ENCODE measurements at places on chromosomes 3 and 15. TPM values are rescaled to one million over a fixed set of nuclear protein-coding genes. Genes with fewer than 3 reads are reported as not detected.

POLQ gene
- total RNA-seq = 0.63 TPM

CHRM5 gene
- total RNA-seq = not detected

DNA sequence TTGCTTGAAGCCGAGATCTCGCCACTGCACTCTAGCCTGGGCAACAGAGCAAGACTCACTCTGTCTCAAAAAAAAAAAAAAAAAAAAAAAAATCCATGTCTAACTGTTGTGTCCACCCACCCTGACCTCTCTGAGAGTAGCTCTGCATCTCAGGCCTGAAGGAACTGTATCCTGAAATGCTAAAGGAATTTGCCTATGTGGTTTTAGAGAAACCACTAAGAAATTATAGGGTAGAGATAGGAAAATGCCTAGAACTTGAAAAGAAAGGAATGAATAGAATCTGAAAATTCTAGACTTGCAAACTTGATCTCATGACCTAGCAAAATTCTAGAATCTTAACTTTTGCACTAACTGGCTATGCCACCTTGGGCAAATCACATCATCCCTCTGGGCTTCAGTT, 217.5 kb upstream of the ROPN1 start:
- H3K36me3 ChIP-seq = no peaks in the 10 kb centered on the region
- H3K27me3 ChIP-seq = no peaks in the 10 kb centered on the region
- H3K4me1 ChIP-seq = peaks cover 1% of the 10 kb centered on the region
- no peak overlapping the region for H3K27ac ChIP-seq
- DNase-seq = no peak
- H3K4me3 ChIP-seq = no peak overlapping the region

GRCh38 chr15:66650433-66650832, 51.6 kb upstream of the SMAD6 start:
- H3K27me3 ChIP-seq = no peaks in the 10 kb centered on the region
- no peaks in the 10 kb centered on the region for H3K36me3 ChIP-seq
- DNase-seq = peak; percentile 81
- no peak overlapping the region for H3K27ac ChIP-seq
- H3K4me3 ChIP-seq = no peak overlapping the region

DNA sequence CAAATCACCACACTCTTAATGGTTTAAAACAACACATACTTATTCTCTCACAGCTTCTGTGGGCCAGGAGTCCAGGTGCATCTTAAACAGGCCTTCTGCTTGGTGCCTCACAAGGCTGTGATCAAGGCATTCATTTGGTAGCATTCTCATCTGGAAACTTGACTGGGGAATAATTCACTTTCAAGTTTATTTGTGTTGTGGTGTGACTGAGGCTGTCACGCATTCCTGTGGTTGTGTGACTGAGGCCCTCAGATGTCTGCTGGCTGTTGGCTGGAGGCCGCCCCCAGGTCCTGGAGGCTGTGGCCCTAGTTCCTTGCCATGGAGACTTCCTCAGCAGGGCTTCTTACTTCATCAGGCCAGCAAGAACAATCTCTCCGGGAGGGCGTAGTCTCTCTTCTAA, 16.9 kb upstream of the FAM3D start:
- DNase-seq = no peak
- H3K27me3 ChIP-seq = no peaks in the 10 kb centered on the region
- H3K4me3 ChIP-seq = no peak overlapping the region
- no peaks in the 10 kb centered on the region for H3K4me1 ChIP-seq
- H3K27ac ChIP-seq = no peak overlapping the region
- H3K36me3 ChIP-seq = no peaks in the 10 kb centered on the region

- H3K4me3 ChIP-seq = no peak overlapping the region
- no peaks in the 10 kb centered on the region for H3K27me3 ChIP-seq
- H3K4me1 ChIP-seq = peaks cover 3% of the 10 kb centered on the region
- no peak overlapping the region for H3K27ac ChIP-seq
Observed at GRCh38 chr15:55789066-55789660, 46.2 kb upstream of the PRTG start.

GRCh38 chr3:133700351-133700750, 38.6 kb upstream of the TOPBP1 start:
- H3K4me3 ChIP-seq = no peak overlapping the region
- no peaks in the 10 kb centered on the region for H3K27me3 ChIP-seq
- no peak overlapping the region for H3K27ac ChIP-seq
- no peak for DNase-seq

- H3K27me3 ChIP-seq = no peaks in the 10 kb centered on the region
- H3K36me3 ChIP-seq = no peaks in the 10 kb centered on the region
- H3K4me3 ChIP-seq = no peak overlapping the region
Observed at GRCh38 chr3:119858957-119859356, 77.1 kb downstream of the NR1I2 start.

Data from aorta (tissue), 5 donors.